ENCODE measurements at places on chromosomes 1 and 21. TPM values are rescaled to one million over a fixed set of nuclear protein-coding genes. Genes with fewer than 3 reads are reported as not detected.

The SMPDL3B gene
- not detected for polyA plus RNA-seq

The VHLL gene
- not detected for polyA plus RNA-seq

The C2CD4D gene
- polyA plus RNA-seq, result not detected

GRCh38 chr1:111581166-111581565 lies 38.4 kb upstream of the RAP1A start:
- DNase-seq, result no peak

GRCh38 chr1:154198756-154199562 lies 7.1 kb upstream of the TPM3 start:
- peak; percentile 69 for DNase-seq

DNA sequence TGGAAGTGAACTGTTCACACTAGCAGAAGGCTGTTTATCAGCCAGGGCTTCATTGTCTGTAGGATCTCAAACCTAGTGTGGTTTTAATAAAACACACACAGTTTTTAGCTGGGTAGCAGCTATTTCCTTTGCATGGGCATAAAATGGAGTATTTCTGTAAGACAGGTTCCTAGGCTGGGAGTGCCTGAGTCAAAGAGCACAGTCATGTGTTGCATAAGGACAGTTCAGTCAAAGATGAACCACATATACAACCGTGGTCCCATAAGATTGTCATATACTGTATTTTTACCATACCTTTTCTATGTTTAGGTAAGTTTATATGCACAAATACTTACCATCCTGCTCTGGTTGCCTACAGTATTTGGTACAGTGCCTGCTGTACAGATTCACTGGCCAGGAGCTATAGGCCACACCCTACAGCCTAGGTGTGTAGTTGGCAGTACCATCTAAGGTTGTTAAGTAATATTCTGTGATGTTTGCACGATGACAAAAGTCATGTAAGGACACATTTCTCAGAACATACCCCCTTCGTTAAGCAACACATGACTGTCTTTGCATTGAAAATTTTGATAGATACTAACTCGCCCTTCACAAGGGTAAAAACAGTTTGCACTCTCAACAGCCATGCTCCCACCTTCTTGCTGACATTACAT lies 17.2 kb downstream of the LGALS8 start:
- DNase-seq, result no peak

- peak; percentile 99 for DNase-seq
Observed at GRCh38 chr1:230113593-230114236, 46.7 kb downstream of the GALNT2 start.

The CALML6 gene
- polyA plus RNA-seq, result 0.52 TPM

GRCh38 chr1:234600418-234601281 lies 9.3 kb downstream of the IRF2BP2 start:
- no peak for DNase-seq

GRCh38 chr1:234672349-234673135 lies 62.6 kb upstream of the IRF2BP2 start:
- DNase-seq, result no peak

DNA sequence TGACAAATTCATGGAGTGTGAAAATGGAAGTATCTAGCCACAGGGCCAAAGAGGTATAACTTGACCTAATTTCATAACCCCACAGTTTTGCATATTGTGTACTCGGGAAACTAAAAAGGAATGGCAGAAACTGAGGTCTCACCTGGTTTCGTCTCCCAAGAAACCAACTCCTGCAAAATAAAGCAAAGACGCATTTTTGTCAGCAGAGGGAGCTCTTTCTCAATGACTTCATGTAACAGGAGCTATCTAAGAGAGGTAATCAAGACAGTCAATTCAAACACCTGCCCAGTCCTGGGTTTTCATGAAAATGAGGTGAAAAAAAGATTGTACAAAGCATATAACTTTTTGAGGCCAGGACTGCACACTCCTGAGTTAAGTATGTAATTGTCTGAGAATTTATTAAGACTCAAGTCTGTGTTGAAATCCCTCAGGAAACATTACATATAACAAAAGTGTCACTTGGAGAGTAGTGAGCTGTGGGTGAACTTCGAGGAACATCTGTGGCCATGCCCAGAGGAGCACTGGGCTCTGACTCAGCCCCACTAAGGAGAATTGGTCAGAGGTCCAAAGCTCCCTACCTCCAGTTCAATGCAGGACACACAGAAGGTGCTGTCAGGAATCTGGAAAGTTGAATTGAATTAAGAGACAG lies 17.6 kb downstream of the FCRL4 start:
- peak; percentile 57 for DNase-seq

All from IMR-90 (cell line).